Activated T-cell treated with anti-CD3 and anti-CD28 coated beads for 1 hour (primary cell): ENCODE measurements at places on chromosomes 16 and 17.

- DNase-seq: no peak
Measured at GRCh38 chr17:29042679-29043538, at the start of gene PIPOX. TSS of gene PIPOX (plus strand) at chr17:29043141. CDS start at chr17:29043226, 85 bp downstream.

GRCh38 chr16:64304951-64305350 lies 816.9 kb downstream of the CDH11 start:
- no peak for DNase-seq

GRCh38 chr16:275786-276232 lies at the start of gene RGS11:
TSS of gene RGS11 (minus strand) at chr16:275944. CDS start at chr16:275911, 33 bp downstream.
- no peak for DNase-seq

- DNase-seq: no peak
Measured at GRCh38 chr17:1186214-1186820, 6.5 kb upstream of the ABR start.

GRCh38 chr17:69434164-69434579 lies 19.7 kb downstream of the MAP2K6 start:
- no peak for DNase-seq

DNA sequence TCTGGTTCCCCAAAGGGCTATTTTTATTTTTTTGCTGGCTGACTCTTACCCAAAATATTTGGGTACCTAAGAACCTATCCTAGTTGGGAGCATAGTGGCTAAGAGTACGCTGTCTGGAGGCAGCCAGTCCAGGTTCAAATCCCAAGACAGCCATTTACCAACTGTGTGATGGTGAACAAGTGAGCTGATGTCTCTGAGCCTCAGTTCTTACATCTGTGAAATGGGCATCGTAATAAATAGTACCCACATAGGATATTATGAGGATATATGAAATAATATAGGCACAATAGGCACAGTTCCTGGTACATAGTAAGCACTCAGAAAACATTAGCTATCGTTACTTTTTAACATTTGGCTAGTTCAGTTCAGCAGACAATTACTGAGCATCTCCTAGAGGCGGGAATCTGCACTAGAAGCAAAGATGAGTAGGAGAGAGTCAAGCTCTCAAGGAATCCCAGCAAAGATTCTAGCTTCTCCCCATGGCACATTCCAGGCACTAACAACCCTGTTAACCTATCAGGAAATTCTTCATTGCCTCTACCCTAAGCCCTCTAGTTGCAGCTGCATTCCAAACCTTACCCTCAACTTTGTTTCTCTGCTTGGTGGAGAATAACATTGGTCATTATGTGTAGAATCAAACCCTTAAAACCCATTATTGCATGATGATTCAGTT lies 31.6 kb downstream of the GPR139 start:
- no peak for DNase-seq

- no peak for DNase-seq
Measured at GRCh38 chr16:80744856-80745255, 59.5 kb downstream of the CDYL2 start.

DNA sequence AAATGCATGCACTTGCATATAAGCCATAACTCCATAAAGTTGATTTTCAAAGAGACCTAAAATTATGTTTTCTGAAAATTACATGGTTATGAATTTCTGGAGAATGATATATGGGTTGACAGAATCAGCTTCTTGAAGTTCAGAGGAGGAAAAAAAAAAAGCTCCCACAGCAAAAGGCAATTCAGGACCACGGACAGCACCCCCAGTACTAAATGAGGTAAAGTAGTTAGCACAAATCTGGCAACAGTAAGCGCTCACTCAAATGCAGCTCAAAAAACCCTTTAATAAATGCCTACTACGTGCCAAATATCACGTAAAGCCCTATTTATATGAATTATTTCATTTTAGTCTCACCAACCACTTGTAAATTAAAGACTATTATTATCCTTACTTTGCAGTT lies 135.2 kb downstream of the SHISA9 start:
- DNase-seq: peak; percentile 3

DNA sequence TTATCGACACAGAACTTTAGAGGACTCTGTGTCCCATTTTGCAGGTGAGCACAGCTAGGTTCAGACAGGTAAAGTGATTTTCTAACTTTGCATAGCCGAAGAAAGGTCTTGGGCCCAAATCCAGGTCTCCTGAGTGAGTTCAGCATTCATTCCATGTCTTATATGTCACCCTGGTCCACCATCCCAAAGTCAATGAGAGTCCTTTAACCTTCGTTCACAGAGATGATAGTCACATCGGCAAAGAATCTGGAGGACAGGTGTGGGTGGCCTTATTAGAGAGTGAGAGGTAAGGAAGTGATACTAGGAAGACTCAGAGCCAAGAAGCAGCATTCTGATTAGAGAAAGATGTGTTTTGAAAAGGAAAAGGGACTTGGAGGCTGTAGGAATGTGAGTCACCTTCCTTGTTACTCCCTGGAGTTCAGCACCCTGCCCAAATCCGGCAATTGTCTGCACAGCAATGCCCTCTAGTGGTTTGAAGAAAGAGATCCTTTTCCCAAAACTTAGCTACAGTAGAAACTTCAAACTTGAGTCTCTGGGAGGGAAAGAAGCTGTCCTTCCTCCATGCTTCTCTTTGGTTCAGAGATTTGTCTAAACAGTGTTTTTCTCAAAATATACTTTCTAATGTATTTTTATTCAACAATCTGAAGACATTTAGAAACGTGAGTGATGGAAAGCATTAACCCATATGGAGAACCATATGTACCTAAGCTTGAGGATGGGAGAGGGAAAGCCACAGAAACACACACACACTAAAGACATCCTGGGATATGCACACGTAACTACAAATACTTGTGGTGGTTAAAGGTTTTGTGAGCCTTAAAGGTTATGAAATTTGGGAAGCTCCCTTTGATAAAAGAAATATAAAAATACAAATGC lies 96.4 kb upstream of the SHISA6 start:
- no peak for DNase-seq
